ENCODE measurements at places on chromosomes 3 and 15.

- no peak for DNase-seq
Observed at GRCh38 chr3:166634091-166634746, 745.9 kb downstream of the ZBBX start.

DNA sequence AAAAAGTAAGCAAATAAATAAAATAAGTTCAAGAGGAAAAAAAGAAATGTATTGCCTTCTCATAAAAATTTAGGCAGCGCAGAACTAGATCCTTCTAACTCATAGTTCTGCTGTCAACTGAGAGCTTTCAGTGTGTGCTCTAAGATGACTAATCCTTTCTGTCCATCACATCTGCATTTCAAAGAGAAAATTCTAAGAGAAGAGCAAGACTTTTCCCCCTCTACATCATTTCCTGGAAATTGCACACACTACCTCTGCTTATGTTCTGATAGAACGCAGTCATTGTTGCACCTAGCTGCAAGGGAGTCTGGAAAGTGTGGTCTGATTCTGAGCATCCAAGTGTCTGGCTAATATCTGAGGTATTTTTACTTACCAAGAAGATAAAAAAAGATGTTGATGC is 39.6 kb upstream of the SLCO3A1 start:
- DNase-seq = no peak

- DNase-seq = no peak
Observed at GRCh38 chr3:112437146-112438022, 61.9 kb downstream of the BTLA start.

DNA sequence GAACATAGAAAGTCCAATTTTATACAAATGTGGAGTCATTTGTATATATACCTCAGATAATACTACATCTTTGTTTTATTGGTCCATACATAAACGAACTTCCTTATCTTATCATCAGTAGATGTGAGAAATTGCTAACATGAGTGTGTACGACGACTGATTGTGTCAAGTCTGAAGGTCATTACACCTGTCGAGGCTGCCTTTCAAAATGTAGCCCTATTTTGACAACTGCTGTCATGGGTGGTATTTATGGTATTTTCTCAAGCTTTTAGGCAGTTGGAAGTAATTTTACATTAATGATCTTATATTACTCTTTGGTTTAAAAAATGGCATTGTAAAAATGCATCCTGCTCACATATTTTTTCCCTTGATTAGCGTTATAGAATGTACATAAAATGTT is 183.7 kb upstream of the DNAJC19 start:
- DNase-seq = no peak

- DNase-seq = no peak
Observed at GRCh38 chr15:70597056-70597603, 166.2 kb downstream of the UACA start.

- no peak for DNase-seq
Observed at GRCh38 chr3:156174229-156174847, 54.0 kb downstream of the KCNAB1 start.

- DNase-seq = no peak
Observed at GRCh38 chr15:67796196-67797127, 28.8 kb upstream of the SKOR1 start.

DNA sequence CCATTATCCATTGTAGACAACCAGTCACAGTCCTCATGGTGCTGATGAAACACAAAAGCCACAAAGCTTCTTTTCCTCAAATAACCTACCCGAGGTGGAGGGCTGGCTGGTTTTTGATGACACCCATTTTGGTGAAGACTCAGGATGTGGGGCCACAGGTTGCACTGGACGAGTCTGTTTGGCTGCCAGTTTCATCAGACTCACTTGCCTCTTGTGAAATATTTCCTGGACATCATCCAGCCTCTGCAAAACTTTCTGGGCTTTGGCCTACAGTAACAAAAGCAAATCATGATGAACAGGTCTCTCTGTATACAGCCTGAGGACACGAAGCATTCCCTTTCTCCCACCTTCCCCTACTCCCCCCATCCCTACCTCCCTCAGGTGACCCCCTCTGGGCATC is 42.2 kb downstream of the B3GNT5 start:
- no peak for DNase-seq

DNA sequence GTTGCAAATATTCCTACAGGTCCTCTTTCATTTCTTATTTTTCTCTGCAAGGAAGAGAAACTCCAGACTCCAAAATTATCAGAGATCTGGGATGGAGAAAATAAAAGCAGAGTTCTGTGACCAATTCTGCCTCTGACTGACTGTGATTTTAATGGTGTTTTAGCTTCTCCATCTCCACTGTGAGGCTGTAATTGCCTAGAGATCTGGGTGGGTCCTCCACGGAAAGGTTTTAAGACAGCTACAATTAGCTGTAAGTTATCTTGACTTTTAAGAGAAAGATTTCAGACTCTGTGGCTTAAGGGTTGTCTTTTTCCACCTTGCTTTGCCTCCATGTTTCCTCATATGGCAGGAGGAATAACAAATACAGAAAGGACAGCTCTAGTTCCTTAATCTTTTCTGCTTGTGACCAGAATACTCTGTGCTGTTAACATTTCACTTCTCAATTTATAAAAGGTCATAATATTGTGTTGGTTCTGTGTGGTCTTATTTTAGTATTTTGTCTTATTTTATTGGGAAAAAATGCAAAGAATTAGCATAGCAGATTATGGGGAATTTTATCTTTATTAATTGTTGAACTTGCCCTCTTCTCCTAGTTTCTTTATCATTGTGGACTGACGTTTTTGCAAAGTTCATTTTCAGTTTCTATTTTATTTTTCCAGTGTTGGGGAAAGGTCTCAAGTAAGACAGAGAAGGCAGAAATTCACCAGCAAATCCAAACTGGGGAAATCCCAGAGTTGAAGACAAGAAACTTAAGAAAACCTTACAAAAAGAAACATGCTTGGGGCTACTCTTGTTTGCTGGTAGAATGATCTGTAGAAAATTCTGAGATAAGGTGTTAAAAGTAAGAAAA is 157.9 kb downstream of the RAP2B start:
- DNase-seq = no peak

DNA sequence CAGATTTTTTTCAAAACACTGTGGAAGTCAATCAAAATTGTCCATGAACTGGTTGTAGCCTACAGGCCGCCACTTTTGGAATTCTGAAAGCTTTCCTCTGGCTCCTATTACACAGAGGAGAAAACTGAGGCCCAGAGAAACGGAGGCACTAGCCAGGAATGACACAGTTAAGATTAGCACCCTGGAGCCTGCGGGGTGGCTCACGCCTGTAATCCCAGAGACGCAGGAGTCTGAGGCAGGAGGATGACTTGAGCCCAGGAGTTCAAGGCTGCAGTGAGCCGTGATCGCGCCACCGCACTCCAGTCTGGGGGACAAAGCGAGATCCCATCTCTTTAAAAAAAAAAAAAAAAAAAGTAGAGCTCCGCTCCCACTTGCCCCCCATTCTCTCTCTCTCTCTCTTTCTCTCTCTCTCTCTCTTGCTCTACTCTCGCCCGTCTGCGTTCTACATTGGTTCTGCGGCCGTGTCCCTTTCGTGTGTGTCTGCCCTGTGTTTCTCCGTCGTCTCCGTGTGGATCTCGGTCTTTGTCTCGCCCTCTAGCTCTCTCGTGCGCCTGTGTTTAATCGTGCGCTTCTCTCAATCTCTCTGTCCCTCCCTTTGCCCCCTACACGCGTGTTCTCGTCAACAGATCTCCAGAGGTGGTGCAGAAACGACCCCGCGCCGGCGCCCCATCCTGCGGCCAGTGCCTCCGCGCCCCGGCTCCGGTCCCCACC is 512 bp upstream of the TRH start:
- no peak for DNase-seq

DNA sequence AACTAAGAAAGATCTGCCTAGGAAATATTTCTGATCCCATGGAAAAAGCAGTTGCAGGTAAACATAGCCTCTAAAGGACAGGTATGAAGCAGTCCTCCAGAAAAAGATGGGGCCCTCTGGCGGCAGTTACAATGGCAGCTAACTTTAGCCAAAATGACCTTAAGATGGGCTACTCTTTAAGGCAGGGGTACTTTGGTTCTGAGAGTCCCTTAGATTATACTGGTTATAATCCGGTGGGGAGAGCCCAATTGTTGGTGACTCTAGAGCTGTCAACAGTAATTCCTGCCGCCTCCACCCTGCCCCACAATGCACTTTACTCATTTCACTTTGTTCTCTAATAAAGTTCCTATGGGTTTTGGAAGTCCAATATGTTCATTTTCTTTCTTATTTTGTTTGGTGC is 412.8 kb upstream of the WNT5A start:
- no peak for DNase-seq

DNA sequence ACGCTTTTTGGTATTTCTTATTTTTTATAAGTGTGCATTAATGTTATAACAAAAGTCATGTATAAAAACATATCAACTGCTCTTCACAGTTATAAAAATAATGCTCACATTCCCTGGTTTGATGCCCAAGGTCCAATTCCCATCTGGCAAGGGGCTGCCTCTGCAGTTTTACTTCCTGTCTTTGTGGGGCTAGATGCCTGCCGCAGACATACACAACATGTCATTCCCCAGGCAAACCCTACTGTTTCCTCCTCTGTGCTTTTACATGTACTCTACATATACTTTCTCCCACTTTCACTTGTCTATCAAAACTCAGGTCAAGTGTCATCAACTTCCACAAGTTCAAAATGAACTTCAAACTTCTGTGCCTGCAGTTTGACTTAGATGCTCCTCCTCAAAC is 60.5 kb upstream of the ETV5 start:
- no peak for DNase-seq

GRCh38 chr3:32896143-32896542 is 55.3 kb upstream of the CCR4 start:
- DNase-seq = no peak

- DNase-seq = no peak
Observed at GRCh38 chr3:98601180-98601579, 7.8 kb upstream of the CPOX start.

GRCh38 chr3:127759826-127760225 is 62.5 kb downstream of the MGLL start:
- no peak for DNase-seq

DNA sequence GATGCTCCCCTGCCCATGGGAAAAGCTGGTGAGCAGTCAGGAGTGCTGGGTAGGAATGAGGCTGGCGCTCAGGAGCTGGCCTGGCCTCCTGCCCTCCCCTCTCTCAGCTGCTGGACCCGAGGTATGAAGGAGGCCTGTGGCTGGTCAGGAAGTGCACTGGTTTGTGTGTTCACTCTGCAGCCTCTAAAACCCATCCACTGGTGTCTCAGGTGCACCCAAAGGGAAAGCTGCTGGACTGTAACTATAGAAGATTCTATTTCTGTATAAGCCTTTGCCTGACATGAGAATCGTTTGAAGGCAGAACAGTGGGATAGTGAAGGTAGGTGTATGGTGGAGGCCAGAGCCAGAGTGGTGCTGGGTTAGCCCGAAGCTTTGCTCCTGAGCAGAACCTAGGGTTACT is 5.7 kb upstream of the CPNE9 start:
- no peak for DNase-seq

DNA sequence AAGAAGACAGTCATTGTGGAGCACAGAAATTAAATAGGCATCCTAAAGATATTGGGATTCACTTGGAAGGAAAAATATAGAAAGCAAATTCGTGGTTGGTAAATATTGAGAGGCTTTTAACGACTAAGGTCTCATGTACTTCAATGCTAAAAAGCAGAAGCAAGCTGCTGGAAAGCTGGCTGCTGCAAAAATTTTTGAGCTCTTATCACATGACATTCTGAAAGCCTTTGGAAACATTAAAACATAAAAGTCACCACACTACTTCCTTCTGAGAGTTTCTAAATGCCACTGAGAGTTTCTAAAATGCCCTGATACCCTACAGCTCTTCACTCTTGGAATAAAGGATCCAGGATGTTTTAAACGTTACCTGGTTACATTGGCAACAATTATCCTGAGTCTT is 39.0 kb upstream of the CBLB start:
- no peak for DNase-seq

GRCh38 chr3:37742574-37743212 is 119.0 kb upstream of the CTDSPL start:
- DNase-seq = no peak

DNA sequence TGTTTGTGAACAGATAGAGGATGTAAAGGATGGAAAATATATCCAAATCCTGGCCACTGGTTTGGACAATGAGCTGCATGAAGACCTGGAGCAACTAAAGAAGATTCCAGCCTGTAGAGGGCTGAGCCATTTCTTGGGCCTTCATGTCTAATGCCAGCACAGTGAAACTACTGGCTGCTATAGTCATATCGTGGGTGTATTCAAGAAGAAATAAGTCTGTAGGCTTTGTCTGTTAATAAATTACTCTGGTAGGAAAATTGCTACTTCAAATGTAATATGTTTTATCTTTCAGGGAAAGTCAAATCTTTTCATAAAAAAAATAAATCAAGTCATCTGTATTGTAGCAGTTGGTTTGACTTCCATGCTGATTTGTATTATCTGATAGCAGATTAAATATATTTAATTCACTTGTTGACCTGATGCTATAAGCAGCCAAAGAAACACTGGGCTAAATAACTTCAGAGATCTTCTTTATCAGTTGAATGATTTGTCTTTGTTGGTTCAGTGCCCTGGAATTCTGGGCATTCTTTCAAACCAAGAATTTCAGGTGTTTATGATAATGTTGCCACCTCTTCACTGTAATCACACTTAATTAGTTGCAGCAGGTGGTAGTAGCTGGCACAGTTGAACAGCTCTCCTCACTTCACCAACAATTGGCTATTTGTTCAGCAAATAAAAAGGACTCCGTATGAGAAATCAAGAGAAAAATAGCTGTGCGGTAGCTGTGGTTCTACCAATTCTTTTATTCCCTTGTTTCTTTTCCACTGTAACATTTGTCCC is 1109.5 kb downstream of the NSUN3 start:
- DNase-seq = no peak
